CD4-positive, alpha-beta T cell treated with Interleukin-12 subunit alpha and Interleukin-12 subunit beta, for 1 hour (primary cell): ENCODE measurements at places on chromosomes 6 and 20.

- no peak for DNase-seq
Measured at GRCh38 chr20:58571356-58571692, 56.1 kb upstream of the APCDD1L start.

- DNase-seq: no peak
Measured at GRCh38 chr6:70130865-70131264, 172.0 kb downstream of the COL9A1 start.

- DNase-seq: no peak
Measured at GRCh38 chr6:26221186-26221585, 134.0 kb downstream of the HFE start.

DNA sequence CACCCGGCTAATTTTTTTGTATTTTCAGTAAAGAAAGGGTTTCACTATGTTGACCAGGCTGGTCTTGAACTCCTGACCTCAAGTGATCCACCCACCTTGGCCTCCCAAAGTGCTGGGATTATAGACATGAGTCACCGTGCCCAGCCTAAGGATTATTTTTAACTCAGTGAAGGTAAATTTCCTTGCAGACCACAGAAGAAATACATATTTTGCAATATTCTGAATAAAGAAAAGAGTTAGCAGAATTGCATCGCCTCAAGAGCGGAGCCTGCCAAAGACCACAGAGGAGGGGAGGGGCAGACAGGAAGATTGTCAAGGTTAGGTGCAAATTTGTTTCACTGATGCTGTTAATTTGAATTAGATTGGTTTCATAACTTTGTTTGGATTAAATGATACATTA, 47.4 kb downstream of the SOD2 start:
- DNase-seq: no peak
